ENCODE measurements at places on chromosomes 6 and 20. TPM values are rescaled to one million over a fixed set of nuclear protein-coding genes. Genes with fewer than 3 reads are reported as not detected.

Gene CST1
- not detected for total RNA-seq

GRCh38 chr6:55566036-55566710, 12.8 kb downstream of the HMGCLL1 start:
- no peak for DNase-seq

- DNase-seq = no peak
Measured at GRCh38 chr20:56361900-56362299, 3.1 kb downstream of the FAM210B start.

- peak; percentile 93 for DNase-seq
Measured at GRCh38 chr6:27019651-27020552, 227.6 kb upstream of the PRSS16 start.

Gene SLC24A3
- not detected for total RNA-seq

- no peak for DNase-seq
Measured at GRCh38 chr6:37784585-37784967, 35.0 kb upstream of the ZFAND3 start.

DNA sequence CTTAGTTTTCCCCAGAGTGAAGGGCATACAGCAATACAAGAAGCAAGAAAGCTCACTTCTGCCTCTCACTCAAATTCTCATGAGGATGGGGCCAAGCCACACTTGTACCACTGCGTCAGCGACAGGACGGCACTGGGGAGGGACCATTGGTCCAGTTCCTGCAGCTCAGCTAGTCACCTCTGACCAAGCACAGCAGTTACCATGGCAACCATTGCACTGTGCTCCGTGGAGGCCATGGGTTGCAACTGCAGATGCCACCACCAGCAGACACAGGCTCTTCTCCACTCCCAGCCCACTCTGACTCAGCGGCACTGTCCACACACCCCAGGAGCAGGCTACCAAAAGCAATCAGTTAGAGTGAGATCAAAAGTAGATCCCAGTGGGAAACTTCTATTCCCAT, 441.1 kb upstream of the ARID1B start:
- no peak for DNase-seq

GRCh38 chr6:12814015-12814414, 97.4 kb downstream of the PHACTR1 start:
- no peak for DNase-seq

- peak; percentile 93 for DNase-seq
Measured at GRCh38 chr6:7561153-7561964, 19.9 kb downstream of the DSP start.

Gene TUBB2A
- 13.3 TPM for total RNA-seq

DNA sequence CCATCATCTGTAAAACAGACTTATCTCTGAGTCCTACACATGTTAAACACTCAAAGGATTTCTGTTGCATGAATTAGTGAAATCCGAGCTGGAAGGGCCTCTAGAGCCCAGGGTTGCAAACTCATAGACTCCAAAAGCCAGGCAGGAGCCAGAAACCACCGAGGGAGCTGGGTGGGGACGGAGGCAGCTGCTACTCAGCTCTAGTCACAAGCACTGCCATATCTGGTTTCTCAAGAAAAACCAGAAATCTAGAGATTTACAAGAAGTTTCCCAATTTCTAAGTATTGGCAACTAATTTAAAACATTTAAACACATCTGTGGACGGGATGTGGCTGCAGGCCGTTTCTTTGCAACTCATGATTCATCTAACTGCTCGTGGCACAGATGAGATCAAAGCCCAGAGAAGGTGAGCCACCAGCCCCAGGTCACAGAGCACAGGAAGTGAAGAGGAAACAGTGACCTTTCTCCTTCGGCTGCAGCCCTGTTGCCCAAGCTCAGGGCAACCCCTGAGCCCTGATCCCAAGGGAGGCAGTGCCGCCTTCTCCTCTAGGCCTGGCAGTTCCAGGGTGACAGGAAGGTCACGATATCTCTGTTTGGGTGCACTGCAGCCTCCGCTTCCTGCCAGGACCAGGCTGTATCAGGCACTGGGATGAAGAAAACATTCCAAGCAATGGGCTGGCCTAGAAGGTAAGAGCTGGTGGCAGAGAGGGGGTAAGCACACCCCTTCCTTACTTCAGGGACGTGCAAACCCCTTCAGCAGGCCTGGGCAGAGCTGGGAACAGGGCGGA, 26.4 kb upstream of the PTGIS start:
- DNase-seq = peak; percentile 44

All from MCF 10A (cell line).